Stimulated activated CD8-positive, alpha-beta memory T cell treated with anti-CD3 and anti-CD28 coated beads, Interleukin-4, amount 100 ng/mL, for 4 hours (primary cell): ENCODE measurements at places on chromosomes 3 and 15.

- DNase-seq: peak; percentile 23
Measured at GRCh38 chr3:15241341-15241740, 35.3 kb downstream of the CAPN7 start.

DNA sequence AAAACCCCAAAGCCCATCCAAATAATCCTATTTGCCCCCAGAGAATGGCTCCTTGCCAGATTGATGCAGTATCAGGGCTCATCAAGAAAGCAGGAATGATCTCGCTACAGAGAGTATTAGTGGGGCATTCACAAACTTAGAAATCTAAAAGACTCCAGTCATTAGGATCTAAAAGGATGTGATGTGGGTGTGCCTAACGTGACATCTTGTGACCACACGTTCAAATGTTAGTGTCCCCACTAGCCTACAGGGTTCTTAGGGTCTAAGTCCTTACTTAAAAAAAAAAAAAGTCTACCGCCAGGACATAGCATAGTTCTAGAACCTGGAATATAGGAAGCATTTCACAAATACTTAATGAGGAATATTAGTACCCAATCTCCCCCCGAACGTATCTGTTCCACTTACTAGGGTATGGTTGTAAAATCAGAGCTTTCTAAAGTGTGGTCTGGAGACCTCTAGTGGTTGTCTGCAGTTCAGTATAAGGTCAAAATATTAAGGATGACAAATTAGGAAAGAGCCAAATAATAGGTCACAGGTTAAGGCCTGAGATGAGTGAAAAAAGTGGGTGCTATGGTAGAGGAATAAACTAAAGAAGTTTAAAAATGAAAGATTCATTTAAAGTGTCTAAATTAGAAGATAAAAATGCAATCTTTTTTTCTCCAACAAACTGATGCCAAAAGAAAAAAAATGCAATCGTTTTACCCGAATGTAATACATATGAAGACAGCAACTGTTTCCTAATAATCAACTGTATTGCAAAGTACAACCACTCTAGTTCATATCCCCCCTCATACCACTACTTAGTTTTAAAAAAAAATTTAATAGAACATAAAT lies 4.2 kb upstream of the CHRM5 start:
- no peak for DNase-seq

- no peak for DNase-seq
Measured at GRCh38 chr3:46984591-46985459, 5.4 kb downstream of the NBEAL2 start.

GRCh38 chr3:112806903-112807302 lies 39.8 kb downstream of the CD200R1L start:
- DNase-seq: no peak

- no peak for DNase-seq
Measured at GRCh38 chr15:94749811-94750617, 518.7 kb downstream of the MCTP2 start.

GRCh38 chr3:35871009-35871408 lies 231.7 kb downstream of the ARPP21 start:
- DNase-seq: no peak

- DNase-seq: no peak
Measured at GRCh38 chr3:149415484-149415883, 38.0 kb upstream of the TM4SF1 start.

DNA sequence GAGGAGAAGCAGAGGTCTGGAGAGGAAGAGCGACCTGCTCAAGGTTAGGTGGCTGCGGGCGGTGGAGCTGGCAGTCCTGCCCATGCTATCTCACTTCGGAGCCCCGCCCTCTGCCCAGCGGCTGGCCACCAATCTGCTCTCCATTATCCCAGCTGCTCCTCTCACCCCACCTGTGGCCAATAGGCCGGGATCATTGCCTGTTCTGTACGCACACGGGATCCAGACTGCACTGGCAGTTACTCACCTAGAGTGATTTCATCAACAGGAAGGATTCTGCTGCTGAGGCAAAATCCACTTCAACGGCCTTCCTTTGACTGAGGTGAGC lies 100.6 kb downstream of the TLE3 start:
- no peak for DNase-seq

- no peak for DNase-seq
Measured at GRCh38 chr15:39730552-39730951, 52.1 kb downstream of the FSIP1 start.

GRCh38 chr15:42973114-42973513 lies 52.5 kb upstream of the TTBK2 start:
- no peak for DNase-seq

DNA sequence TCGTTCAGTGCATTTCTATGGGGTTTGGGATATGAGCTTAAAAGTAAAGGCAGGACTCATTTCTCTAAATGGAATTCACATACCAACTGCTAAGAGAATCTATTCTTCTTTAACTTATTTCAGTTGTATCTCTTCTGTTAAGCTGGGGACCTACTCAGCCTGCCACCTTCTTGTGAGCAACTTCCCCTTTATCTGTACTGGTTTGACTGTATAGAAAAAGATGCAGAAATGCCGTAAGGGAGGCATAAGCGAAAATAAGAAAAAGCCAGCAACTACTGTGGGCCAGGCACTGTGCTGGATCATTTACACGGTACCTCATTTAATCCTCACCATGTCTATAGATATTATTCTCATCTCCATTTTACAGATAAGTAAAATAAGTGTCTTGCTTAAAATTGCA lies 38.4 kb downstream of the RBMS3 start:
- no peak for DNase-seq

- no peak for DNase-seq
Measured at GRCh38 chr3:74564560-74564959, 49.9 kb downstream of the CNTN3 start.

DNA sequence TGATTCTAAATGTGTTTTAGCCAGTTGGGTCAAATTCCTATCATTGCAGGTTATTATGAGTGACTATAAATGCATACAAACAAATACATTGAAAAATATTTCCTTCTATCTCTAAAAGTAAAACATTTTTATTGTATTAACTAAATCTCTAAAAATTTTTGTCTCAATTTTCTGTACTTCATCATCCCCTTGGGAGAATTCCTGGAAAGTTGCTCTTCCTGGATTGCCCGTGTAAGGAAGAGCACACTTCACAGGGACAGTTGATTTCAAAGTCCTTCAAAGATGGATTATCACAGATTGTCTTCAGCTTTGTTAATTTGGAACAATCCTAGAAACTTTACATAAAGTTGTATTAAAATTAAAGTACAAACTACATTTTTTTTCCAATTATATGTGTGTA lies 595.6 kb downstream of the ROBO1 start:
- DNase-seq: no peak

DNA sequence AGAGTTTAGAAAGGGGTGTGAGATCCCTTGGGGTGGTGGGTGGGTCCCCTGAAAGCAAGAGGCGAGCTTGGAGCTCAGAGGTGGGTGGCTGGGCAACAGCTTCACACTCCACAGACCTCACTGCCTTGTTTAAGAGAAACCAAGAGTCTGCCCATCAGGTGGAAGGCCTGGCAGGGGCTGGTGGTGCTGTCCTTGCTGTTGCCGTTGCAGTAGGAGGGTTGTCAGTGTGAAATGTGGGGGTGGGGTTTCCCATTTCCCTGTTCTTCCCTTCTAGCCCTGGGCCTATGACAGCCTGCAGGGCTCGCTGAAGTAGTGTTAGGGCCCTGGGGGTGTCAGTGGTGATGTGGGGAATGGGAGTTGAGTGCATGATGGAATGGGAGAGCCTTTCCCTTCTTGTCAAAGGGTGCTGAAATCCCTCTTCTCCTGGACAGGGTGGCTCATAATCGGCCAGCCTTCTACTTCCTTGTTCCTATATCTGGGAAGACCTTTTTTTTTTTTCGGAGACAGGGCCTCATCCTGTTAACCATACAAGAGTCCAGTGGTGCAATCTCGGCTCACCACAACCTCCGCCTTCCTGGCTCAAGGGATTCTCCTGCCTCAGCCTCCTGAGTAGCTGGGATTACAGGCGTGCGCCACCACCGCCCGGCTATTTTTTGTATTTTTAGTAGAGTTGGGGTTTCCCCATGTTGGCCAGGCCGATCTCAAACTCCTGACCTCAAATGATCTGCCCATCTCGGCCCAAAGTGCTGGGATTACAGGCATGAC lies 4.3 kb downstream of the PLEKHO2 start:
- DNase-seq: no peak

DNA sequence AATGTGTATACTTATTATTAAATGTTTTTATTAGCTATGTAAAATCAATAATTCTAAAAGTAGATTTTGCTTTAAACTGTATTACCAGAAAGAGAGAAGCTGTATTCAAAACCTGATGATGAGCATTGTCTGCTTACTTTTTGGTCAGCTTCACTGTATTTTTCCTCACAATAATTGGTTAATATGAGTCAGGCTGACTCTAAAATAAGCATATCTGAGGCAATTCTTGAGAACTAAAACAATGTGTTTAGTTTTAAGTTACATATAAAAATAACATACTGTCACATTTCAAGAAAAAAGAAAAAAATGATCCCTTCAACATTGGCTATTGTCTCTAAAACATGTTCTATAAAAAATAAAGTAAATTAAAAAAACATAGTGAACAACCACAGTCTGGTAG lies 66.1 kb downstream of the EPHA3 start:
- DNase-seq: no peak

GRCh38 chr3:116741467-116741866 lies 31.9 kb downstream of the TUSC7 start:
- DNase-seq: no peak

GRCh38 chr15:65095747-65096104 lies 19.2 kb downstream of the KBTBD13 start:
- DNase-seq: no peak

- DNase-seq: no peak
Measured at GRCh38 chr15:74387621-74388362, 20.3 kb upstream of the CYP11A1 start.

DNA sequence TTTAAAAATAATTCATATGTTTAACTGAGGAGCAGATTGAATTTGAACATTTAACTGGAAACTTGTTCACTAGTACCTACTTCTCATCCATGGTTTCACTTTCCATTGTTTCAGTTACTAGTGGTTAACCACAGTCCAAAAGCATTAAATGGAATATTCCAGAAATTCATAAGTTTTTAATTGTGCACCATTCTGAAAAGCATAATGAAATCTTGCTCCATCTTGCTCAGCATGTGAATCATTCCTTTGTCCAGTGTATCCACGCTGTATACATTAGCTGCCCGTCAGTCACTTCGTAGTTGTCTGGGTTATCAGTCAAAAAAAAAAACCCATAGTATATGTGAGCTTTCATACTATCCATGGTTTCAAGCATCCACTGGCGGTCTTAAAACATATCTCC lies 217.6 kb downstream of the TPRG1 start:
- DNase-seq: no peak

DNA sequence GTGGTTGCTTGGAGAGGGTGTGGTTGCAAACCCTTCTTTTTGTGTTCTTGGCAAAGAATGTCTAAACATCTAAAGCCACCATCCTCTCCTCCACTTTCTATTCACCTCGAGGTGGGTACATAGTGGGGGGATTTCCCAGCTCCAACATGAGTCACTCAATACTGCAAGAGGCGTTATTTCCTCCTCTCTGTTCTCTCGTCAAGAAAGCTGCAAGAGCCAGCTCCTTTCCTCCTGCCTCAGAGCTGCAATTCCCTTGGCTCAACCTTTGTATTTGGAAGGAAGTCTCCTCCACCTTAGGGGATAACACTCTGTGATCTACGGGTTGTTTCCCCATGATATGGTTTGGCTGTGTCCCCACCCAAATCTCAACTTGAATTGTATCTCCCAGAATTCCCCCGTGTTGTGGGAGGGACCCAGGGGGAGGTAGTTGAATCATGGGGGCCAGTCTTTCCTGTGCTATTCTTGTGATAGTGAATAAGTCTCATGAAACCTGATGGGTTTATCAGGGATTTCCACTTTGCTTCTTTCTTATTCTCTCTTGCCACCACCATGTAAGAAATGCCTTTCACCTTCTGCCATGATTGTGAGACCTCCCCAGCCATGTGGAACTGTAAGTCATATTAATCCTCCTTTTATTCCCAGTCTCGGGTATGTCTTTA lies 138.4 kb downstream of the PLCL2 start:
- DNase-seq: peak; percentile 20

DNA sequence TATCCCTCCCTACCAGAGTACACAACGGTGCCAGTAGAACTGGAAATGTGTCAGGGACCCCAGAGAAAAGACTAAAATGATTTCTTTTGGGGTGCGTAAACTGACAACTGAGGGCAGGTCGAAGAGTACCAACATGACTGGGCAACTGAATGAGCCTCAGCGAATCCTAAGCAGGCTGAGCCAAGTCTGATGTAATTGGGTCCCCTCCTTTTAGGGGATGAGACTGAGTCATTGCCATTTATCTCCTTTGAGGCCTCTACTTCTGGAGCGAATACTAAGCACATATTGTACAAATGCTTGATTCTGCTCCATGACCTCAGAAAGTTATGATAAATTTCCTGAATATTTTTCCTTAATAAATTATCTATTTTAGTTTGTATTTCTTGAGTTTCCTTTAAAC lies 17.3 kb upstream of the GPR156 start:
- no peak for DNase-seq

DNA sequence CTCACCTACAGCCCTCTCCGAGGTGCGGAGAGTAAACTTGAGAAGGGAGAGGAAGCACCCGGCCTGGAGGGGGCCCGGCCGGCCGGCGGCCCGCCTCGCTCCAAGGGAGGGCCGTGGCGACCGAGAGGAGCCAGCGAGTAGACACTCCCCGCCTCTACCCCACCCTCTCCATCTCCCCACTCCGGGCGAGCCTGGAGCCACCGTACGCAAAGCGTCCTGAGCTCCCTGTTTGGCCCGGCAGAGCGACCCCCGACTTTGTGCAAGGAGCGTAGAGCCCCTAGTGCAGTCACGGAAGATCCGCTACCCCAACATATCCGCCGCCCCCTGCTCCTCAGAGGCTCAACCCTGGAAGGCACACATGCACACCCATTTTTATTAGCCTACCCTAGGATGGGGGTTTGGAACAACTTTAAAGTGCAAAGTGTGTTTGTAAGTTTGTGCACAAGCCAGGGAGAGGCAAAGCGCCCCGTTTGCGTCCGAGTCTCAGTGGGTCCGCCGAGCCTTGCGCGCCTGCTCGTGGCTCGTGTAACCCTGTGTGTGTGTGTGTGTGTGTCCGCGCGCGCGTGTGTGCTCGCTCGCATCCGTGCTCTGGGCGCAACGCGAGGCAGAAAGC lies 508 bp upstream of the SMAD6 start:
- no peak for DNase-seq

GRCh38 chr15:86040356-86041033 lies 39.2 kb upstream of the AGBL1 start:
- no peak for DNase-seq

DNA sequence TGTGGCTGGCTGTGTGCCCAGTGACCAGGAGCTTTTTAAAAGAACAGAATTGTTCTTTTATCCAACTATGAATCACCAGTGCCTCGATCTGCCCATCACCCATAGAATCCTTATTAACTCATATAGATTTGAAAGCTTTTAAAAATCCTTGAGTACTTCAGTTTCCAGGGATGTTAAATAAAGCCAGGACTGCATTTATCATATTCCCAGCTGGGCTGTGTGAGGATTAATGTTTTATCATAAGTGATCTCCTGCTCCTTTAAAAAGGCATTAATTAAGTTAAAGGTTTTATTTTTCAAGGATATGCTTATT lies 234.0 kb downstream of the MYRIP start:
- no peak for DNase-seq

GRCh38 chr15:44536302-44536961 lies 515 bp upstream of the EIF3J start:
- DNase-seq: no peak
